ENCODE measurements at places on chromosomes 12 and 14.

- no peak for DNase-seq
These were observed 26.4 kb downstream of the C12orf71 start for GRCh38 chr12:27055966-27056365.

DNA sequence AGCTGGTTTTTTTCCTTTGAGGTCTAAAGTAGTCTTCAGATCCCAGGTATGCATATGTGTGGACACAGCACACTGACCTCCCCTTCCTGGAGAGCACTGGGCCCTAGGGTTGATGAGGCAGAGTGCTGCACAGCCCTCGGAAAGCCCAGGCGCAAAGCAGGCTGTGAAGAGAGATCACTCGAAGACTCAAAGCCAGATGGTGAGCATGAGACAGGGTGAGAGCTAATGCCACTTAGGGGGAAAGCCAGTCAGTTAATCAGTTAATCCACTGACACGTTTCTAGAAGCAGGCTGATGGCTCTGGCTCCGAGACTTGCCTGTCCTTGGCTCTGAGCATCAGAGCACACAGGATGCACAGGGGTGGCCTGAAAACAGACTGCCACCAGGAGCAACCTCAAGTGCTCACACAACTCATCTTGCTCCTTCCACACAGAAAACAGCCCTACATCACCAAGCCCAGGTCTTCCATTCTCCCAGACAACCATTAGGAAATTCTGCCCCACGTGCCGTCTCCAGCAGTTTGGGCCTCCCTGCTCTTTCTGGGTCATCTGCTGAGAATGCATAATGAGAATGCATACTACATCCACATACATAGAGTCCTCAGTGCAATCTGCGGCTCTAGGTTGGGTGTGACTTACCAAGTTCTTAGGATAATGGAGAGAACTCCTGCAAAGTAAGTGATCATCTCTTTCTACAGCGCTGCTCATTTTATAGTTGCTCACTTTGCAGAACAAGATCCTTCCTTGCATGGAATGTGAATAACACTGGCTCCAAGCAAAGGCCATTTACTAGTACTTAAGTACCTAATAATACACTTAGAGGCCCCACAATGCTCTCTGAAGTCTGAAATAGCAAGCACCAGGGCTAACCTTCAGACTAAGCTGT is 12.0 kb downstream of the AQP6 start:
- no peak for DNase-seq

DNA sequence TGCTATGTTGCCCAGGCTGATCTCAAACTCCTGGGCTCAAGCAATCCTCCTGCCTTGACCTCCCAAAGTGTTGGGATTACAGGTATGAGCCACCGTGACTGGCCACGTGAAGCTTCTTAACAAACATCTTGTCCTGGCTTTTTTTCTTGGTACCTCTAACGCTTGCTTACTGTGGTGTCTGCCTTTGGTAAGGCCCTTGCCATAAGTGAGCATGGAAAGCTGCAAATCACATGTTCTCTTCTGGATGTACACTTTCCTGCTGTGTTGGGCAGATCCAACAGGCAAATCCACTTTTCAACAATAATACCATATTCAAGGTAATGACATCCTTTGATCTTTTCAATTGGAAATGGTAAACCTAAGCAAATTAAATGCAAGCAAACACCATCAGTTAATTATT is 54.6 kb downstream of the ARF6 start:
- DNase-seq, result no peak

GRCh38 chr14:68927956-68928675 is 51.0 kb downstream of the ACTN1 start:
- no peak for DNase-seq

- no peak for DNase-seq
These were observed 340.5 kb downstream of the VRK1 start for GRCh38 chr14:97137705-97138104.

DNA sequence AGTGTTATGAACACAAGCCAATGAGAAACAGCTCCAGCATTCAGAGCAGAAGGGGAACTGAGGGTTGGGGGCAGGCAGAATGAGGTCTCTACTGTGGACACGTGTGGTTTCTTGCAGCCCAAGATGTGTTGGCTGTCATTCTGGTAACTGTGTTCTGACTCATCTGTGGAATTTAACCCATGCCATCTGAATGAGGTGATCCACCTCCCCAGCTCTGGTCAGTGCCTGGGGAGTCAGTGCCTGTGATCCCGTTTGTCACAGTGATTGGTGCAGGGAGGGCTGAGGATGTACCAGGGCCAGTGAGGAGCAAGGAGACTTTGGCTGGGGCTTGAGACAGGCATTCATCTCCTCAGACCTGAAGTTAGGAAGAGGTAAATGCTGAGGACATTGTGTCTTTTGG is 216.8 kb downstream of the MSRB3 start:
- no peak for DNase-seq

DNA sequence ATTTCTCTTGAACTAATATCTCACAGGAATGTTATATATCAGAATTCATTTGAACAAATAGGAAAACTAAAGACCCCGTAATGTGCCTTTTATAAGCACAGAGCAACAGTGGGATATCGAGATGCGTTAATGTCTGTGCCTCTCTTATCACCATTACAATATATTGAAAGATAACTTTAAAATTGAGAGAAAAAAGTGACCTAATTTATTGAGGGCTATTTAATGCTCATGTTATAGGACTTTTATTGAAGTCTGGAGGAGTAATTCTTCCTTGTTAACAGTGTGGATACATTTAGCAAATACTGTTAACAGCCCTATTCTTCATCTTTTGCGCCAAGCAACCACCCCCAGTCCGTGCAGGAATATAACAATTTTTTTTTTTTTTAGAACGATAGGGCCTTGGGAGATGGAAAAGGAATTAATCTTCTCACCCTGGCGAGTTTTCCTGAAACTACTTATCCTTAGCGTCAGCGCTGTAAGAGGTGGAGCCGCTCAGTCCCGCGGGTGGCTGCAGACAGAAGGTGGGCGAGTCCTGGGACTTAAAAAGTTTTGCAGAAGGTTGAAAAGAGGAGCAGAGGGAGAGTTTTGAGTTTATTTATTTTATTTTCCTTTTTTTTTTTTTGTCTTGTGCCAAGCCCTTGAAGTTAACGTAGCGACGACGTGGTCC is 11.0 kb downstream of the FOXG1 start:
- DNase-seq, result no peak

DNA sequence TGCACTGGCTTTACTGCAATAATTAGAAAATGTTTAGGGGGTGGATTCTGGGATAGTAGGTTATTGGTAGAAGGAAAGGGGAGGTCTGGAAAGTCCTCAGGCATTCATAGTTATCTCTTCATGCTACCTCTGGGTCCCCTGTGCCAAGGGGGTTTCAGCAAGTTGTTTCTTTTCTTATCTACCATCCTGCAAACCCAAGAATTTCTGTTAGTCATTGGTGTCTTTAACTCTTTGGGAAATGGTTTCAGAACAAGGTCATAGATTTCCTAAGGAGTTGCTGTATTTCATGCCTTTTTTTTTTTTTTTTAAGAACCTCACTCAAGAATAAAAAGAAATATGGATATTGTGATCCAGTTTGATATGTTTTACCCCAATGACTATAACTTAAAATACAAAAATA is 63.6 kb downstream of the SLC4A8 start:
- DNase-seq, result no peak

DNA sequence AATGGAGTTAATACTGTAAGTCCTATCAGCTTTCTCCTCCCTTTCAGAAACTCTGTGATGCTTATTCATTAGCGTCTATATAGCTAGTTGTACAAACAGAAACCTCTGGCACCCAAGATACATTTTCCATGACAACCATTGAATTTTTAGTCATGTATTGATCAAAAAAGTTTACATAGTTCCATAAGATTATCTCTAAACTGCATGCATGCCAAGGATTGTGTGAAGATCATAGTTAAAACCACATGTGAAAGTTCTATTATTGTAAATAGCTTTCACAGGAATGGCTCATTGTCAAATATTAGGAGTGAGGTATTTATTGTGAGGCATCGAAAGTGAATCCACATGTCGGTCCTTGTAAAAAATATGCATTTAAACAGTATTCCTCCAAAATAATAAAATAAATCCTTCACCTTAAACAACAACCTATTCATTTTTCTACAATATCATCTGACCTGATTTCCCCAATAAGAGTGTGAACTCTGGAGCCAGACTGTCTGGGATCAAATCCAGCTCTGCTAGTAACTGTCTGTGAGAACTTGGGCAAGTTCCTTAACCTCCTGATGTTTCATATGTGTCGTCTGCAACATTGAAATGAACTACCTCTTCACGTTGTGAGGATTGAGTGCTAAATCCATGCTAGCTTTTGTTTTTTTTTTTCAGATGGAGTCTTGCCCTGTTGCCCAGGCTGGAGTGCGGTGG is 10.6 kb upstream of the CDKL1 start:
- no peak for DNase-seq

GRCh38 chr12:123902821-123903220 is 69.8 kb downstream of the CCDC92 start:
- DNase-seq, result no peak

DNA sequence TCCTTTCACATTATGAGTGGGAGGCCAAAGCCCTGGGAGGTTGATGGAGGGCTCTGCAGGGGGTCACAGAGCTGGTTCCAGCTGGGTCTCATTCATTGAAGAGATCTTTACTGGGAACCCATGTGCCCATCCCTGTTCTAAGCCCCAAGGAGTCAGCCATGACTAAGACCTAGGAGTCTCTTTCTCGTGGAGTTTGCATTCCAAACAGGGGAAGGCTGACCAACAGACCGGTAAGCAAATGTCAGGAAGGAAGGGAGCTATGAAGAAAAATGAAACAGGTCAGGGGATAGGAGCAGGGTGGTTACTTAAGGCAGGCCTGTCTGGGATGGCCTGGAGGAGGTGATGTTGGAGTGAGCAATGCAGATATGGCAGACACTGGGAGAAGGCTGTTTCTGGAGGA is 31.5 kb downstream of the SYNDIG1L start:
- DNase-seq, result no peak

GRCh38 chr12:109567296-109567695 is 6.0 kb downstream of the MMAB start:
- DNase-seq, result no peak

GRCh38 chr14:81366214-81366613 is 33.9 kb downstream of the STON2 start:
- DNase-seq, result peak; percentile 2

- DNase-seq, result no peak
These were observed 30.8 kb downstream of the CLEC1A start for GRCh38 chr12:10067942-10068341.

DNA sequence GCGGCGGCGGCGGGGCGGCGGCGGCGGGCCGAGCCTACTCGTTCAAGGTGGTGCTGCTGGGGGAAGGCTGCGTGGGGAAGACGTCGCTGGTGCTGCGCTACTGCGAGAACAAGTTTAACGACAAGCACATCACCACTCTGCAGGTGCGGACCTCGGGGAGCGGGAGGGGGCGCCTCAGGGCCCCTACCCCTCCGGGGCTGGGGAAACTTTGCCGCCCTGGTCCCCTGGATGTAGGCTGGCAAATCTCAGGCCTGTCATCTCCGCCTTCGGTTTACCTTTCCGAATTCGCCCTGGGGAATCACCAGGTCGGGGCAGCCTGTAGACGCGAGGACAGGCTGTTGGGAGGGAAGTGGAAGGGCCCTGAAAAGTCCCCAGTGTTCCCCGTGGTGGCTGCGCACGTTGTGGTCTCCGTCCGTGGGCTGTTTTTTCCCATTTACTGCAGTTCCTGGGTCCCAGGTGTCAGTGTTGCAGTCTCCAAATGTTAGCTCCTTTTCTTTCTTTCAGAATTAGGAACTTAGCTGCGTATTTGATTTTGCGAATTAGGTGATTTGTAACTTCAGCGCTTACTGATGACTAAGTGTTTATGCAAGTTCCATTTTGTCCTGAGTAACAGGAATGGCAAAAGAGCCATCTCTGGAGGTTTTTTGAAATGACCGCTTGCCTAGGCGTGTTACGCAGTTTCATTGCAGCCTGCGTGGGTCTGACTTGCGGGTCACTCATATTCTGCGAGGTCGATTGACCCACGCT is 656 bp downstream of the RAB21 start:
- no peak for DNase-seq

DNA sequence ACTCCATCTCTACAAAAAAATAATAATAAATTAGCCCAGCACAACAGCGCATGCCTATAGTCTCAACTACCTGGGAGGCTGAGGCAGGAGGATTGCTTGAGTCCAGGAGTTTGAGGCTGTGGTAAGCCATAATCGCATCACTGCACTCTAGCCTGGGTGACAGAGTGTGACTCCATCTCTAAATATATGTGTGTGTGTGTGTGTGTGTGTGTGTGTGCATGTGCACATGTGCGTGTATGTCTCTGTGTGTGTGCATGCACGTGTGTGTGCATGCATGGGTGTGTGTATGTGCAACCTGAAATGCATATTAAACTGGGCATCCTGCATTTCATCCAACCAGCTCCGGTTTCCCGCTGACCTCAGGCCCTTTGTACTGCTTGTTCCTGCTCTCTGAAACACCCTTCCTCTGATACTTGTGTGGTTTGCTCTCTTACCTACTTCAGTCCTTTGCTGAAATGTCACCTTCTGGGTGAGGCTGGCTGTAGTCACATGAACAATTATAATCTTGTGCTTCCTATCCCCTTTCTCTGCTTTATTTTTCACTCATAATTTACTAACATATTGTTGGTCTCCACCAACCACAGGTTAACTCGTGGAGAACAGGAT is 46.9 kb downstream of the PHLDA1 start:
- DNase-seq, result no peak

GRCh38 chr12:86122846-86123468 is 133.2 kb downstream of the MGAT4C start:
- DNase-seq, result no peak

DNA sequence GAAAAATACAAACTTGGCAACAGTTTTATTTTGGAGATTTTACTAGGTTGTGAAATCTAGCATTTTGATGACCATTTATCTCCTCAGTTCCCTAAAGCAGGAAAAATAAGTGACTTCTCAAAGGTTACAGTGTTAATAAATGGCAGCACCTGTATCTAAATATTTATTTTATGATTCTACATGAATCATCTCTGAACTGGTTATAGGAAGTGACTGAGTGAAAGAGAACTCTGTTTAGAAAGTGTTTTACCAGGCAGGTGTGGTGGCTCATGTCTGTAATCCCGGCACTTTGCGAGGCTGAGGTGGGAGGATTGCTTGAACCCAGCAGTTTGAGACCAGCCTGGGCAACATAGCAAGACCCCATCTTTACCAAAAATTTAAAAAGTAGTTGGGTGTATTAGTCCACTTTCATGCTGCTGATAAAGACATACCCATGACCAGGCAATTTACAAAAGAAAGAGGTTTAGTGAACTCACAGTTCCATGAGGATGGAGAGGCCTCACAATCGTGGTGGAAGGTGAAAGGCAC is 26.3 kb downstream of the MIPOL1 start:
- DNase-seq, result no peak

- no peak for DNase-seq
These were observed 91.1 kb downstream of the SRRM4 start for GRCh38 chr12:119072440-119072839.

GRCh38 chr12:87413784-87414183 is 615.4 kb downstream of the C12orf50 start:
- no peak for DNase-seq

GRCh38 chr14:101032433-101032832 is 128.9 kb upstream of the RTL1 start:
- DNase-seq, result no peak

GRCh38 chr12:53286448-53286847 is 8.9 kb upstream of the PFDN5 start:
- DNase-seq, result no peak

All from SHP77 treated with DMSO at 0.1 percent for 48 hours (cell line).